ENCODE measurements at places on chromosomes 7 and 10. TPM values are rescaled to one million over a fixed set of nuclear protein-coding genes. Genes with fewer than 3 reads are reported as not detected.

DNA sequence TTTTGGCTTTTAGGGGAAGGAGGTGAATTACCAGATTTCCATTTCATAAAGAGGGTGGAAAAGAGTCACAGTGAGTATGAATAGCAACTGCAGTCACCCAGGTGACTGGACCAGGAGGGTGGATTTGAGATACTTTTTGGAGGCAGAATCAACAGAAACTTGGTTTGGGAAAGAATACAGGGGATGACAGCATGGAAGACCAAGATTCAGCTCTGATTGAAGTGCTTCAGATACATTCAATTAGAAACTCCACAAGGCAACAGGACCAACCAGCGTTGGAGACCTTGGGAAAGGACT, 83.0 kb downstream of the SGMS1 start:
- no peak for DNase-seq

DNA sequence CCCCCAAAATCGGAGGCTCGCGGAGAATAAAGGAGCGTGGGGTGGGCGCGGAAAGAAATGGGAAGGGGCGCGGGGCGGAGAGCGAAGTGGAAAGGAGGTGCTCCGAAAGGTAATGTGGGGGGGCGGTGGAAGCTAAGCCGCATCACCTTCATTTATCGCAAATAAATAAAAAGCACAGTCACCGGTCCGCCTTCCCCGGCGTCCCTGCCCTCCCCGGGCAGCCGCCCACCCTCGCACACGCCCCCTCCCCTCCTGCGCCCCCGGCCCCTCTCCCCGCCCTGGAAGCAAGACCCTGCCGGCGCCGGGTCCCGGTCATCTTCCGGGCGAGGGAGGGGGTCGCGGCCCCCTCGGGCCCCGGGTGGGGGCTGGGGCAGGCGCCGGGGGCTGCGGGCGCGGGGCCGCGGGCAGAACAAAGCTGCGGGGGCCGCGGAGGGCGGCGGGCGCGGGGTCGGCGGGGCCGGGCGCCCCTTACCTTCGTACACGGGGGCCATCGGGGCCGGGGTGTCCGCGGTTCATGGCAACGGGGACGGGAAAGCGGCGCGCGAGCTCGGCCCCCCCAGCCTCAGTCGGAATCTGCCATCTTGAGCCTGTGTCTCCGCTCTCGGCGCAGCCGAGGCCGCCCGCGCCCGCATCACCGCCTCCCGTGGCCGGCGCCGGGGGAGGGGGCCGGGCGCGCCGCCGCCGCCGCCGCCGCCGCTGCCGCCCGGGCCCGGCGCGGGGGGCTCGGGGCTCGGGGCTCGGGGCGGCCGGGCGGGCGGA, 486 bp downstream of the HIPK2 start:
- peak; percentile 84 for DNase-seq

GRCh38 chr10:73941300-73941699, 30.4 kb downstream of the PLAU start:
- DNase-seq: no peak

Gene GIMAP7
- 23.5 TPM for total RNA-seq

DNA sequence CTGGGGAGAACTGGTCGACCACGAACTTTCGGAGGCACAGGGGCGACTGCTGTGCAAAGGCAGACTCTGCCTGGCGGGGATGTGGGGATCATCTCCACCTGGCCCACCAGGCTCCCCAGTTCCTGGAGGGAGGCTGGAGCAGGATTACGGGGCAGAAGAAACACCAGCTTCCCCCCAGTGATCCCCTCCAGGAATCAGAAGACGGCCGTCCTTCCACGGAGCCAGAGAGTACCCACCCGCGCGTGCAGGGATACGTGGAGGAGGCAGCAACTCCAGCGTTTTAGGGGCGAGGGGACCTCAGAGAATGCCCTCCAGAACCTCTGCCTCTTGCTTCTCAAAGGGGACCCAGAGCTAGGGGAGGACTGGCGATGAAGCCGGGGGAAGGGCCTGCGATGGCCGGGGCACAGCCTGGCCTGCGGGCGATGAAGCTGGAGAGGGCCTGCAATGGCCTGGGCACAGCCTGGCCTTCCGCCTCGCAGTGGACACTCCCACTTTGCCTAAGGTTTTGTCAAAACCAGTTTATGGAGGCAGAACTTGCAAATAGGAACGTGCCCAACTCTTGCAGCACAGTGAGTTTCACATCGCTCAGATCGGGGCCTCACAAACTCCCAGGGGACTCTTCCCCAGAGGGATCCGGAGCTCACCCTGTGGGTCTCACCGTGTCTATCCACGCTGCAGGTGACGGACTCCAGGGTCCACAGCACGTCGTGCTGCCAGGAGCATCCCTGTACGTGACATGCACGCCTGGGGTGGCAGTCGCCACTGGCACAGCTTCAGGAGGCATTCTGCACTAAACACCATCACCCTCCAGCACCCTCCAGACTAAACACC, 77.9 kb upstream of the PDGFA start:
- DNase-seq: no peak

GRCh38 chr7:30090111-30090510, 44.7 kb upstream of the MTURN start:
- DNase-seq: no peak

DNA sequence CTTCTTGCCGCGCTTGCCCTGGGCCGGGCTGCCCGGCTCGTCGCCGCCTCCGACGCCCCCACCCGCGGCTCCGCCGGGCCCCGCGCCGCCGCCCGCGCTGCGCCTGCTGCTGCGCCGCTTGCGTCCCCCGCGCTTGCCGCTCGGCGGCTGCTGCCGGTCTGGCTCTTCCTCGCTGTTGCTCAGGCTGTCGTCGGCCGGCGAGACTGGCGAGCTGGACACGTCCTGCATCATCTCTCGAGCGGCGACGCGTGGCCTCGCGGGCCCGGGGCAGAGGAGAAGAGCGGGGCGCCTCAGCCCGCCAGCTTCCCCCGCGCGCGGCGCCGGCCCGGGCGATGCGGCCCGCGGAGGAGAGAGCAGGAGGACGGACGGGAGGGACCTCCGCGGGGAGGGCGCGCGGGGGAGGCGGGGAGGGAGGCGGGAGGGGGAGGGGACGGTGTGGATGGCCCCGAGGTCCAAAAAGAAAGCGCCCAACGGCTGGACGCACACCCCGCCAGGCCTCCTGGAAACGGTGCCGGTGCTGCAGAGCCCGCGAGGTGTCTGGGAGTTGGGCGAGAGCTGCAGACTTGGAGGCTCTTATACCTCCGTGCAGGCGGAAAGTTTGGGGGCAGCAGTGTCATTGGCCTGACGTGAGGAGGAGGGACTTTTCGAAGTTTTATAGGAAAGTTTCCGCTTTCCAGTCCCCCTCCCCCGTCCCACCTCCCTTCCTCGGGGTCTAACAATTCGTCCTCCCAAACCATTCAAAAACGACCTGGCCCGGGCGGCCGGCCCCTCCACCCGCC, at the start of gene TWIST1:
Gene TWIST1, minus strand, starts transcription at position 546 of the 779 bp plus-strand sequence. Its CDS starts 315 bp downstream, at position 231.
- peak; percentile 82 for DNase-seq

DNA sequence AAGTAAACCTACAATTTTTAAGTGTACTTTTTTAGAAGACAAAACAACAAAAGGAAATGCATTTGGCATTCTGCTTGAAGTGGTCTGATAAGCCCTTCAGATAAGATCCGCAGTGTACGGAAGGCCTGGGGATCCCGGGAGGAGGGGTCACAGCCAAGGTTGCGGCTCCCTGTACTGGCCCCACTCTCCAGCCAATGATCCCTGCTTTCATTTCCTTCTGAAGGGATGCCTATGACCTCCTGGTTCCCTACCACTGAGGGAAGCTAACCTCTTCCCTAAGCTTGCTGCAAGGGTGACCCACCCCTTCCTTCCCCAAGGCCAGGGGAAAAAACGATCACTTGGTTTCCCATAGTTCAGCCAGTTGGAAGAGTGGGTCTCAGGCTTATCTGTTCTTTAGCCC, 5.3 kb downstream of the DENND2A start:
- DNase-seq: no peak

Gene TEX36
- not detected for total RNA-seq
